ENCODE measurements at places on chromosomes 13 and 19. TPM values are rescaled to one million over a fixed set of nuclear protein-coding genes. Genes with fewer than 3 reads are reported as not detected.
A peak's percentile ranks its signal among the peaks of the same experiment; 100 is the strongest.

GRCh38 chr19:31347828-31348392 is 1.3 kb downstream of the TSHZ3 start:
- peaks cover 4% of the 10 kb centered on the region for H3K4me1 ChIP-seq
- H3K27me3 ChIP-seq: no peaks in the 10 kb centered on the region
- no peaks in the 10 kb centered on the region for H3K36me3 ChIP-seq
- DNase-seq: peak; percentile 66

- no peak overlapping the region for H3K4me3 ChIP-seq
- H3K27me3 ChIP-seq: no peaks in the 10 kb centered on the region
- no peaks in the 10 kb centered on the region for H3K4me1 ChIP-seq
Observed at GRCh38 chr19:4684312-4685095, 14.4 kb upstream of the MYDGF start.

- peaks cover 8% of the 10 kb centered on the region for H3K4me1 ChIP-seq
- H3K4me3 ChIP-seq: no peak overlapping the region
- no peak overlapping the region for H3K27ac ChIP-seq
- H3K27me3 ChIP-seq: no peaks in the 10 kb centered on the region
- no peaks in the 10 kb centered on the region for H3K36me3 ChIP-seq
Observed at GRCh38 chr19:17475541-17476115, 5.3 kb downstream of the SLC27A1 start.

- no peaks in the 10 kb centered on the region for H3K27me3 ChIP-seq
- H3K4me3 ChIP-seq: no peak overlapping the region
- DNase-seq: no peak
- H3K4me1 ChIP-seq: no peaks in the 10 kb centered on the region
Observed at GRCh38 chr19:3617463-3617862, 9.1 kb downstream of the CACTIN start.

DNA sequence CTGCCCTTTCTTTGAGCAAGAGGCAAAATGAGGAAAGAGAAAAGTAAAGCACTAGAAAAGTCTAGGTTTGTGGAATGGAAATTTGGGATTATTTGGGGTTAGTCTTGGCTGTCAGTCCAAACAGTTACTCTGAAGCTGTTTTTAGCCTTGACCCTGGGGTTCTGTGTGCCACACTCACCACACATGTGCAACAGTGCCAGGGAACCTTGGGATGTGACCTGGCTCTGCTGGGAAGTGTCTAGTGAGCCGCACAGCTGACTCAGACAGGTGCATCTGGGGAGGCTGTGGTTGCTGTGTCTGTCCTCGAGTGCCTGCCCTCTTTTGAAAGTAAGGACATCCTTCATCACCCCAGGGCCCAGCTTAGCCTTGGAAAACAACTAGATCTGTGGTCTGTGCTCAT is 15.8 kb downstream of the MICOS13 start:
- H3K27me3 ChIP-seq: no peaks in the 10 kb centered on the region
- peaks cover 33% of the 10 kb centered on the region for H3K36me3 ChIP-seq
- no peak overlapping the region for H3K4me3 ChIP-seq
- peaks cover 3% of the 10 kb centered on the region for H3K4me1 ChIP-seq
- no peak for DNase-seq

DNA sequence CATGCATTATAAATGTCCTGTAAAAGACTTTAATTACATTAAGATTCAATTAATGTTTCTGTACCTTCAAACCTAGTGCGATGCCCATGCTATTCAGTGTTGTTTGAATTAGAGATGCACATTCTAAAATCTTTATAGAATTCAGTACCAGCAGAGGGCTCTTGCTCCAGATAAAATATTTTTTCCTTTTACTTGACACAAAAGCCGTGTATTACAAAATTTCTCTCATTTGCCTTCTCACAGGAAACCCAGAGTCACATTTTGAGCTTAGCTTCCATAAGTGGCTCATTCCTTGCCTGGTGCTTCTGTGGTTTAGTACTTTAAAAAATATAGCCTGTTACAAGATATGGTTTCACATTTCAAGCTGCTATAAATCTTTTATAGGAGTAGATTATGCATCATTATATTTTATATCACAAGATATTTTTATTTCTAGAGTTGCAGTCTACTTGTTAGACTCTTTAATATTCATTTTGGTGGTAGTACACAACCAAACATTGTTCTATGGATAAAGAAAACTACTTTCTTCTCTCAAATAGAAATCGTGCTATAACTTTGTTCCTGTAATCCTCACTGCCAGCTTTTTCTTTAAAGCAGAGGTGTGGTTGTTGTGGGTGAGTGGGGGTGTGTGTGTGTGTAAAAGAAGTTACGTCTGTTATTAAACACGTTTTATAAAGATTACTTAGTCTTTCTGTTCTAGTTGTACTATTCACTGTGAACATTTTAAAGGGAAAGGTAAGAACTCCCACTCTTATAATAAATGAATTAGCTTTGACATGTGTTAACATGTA is 101.4 kb downstream of the RNF17 start:
- no peaks in the 10 kb centered on the region for H3K27me3 ChIP-seq
- no peak overlapping the region for H3K27ac ChIP-seq
- DNase-seq: no peak
- no peak overlapping the region for H3K4me3 ChIP-seq

DNA sequence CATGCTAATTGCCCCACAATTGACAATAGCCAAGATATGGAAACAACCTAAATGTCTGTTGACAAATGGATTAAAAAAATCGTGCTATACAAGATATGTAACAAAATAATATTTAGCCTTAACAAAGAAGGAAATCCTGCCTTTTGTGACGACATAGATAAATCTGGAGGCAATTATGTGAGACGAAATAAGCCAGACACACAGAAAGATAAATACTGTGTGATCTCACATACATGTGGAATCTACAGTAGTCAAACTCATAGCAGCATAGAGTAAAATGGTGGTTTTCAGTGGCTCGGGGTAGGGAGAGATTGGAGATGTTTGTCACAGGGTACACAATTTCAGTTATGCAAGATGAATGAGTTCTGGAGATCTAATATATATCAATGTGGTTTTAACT is 895.8 kb downstream of the SLITRK6 start:
- no peaks in the 10 kb centered on the region for H3K36me3 ChIP-seq
- no peaks in the 10 kb centered on the region for H3K4me1 ChIP-seq
- H3K27ac ChIP-seq: no peak overlapping the region
- DNase-seq: no peak

GRCh38 chr19:55279340-55279739 is 570 bp downstream of the HSPBP1 start:
- no peak for DNase-seq
- peak overlapping the region; percentile 96 for H3K4me3 ChIP-seq
- H3K36me3 ChIP-seq: peaks cover 2% of the 10 kb centered on the region
- peaks cover 3% of the 10 kb centered on the region for H3K4me1 ChIP-seq
- H3K27ac ChIP-seq: peak overlapping the region; percentile 94
- H3K27me3 ChIP-seq: no peaks in the 10 kb centered on the region

DNA sequence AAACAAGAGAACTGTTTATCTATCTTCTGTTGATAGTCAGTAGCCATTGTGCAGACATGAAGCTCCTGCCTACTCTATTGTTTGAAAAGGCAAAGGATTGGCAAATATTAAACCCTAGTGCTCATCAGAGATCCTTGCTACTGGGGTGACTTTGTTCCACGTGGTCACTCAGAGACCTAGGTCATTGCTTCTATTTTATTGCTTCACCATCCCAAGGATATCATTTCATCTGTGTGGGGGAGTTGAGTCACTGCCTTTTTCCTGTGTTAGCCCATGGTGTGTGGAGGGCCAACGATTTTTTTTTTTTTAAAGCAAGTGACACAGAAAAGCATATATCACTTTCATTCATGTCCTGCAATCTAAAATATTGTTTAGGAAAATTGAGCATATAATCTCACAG is 254.1 kb upstream of the RXFP2 start:
- H3K4me1 ChIP-seq: no peaks in the 10 kb centered on the region
- DNase-seq: no peak
- H3K27me3 ChIP-seq: no peaks in the 10 kb centered on the region
- no peak overlapping the region for H3K27ac ChIP-seq
- no peaks in the 10 kb centered on the region for H3K36me3 ChIP-seq

DNA sequence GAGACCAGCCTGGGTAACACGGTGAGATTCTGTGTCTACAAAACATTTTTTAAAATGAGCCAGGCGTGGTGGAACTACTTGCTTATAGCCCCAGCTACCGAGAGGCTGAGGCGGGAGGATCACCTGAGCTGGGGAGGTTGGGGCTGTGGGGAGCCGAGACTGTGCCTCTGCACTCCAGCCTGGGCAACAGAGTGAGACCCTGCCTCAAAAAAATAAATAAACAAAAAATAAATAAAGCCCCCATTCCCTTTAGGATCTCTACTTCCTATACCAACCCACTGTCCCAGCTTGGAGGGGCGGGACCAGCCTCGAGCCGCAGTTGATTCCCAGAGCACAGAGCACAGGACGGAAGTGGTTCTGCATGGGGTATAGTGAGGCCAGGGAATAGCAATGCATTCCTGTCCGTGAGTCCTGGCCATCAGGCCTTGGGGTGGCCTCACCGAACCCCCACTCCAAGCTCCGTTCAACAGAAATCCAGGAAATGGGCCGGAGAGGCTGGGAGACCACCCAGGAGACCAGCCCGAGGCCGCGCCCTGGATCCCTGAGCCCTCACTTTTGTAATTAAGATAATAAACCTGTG is 4.9 kb upstream of the PTBP1 start:
- H3K27ac ChIP-seq: no peak overlapping the region
- H3K4me1 ChIP-seq: peaks cover 10% of the 10 kb centered on the region
- no peak for DNase-seq
- no peak overlapping the region for H3K4me3 ChIP-seq

- peaks cover 5% of the 10 kb centered on the region for H3K4me1 ChIP-seq
- no peak overlapping the region for H3K27ac ChIP-seq
- H3K4me3 ChIP-seq: no peak overlapping the region
- H3K27me3 ChIP-seq: no peaks in the 10 kb centered on the region
- DNase-seq: peak; percentile 100
Observed at GRCh38 chr19:40831502-40832430, 18.5 kb downstream of the CYP2A6 start.

DNA sequence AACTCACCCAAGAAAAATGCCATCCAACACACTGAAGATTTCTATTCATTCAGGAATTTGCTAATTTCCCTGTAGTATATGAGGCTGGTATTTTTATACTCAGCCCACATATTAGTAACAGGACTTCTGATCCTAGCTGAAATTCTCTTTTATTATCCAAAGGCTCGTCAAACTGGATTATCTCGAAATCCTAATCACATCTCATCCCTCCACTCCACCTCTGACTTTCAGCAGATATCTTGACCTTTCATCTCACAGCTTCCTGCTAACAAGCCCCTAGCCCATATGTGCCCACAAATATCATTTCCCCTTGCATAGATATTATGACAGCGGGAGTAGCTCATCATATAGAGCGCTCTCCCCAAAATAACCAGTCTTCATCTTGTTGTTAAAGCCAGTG is 279.7 kb downstream of the FGF14 start:
- no peaks in the 10 kb centered on the region for H3K27me3 ChIP-seq
- no peak for DNase-seq
- no peaks in the 10 kb centered on the region for H3K36me3 ChIP-seq
- H3K4me3 ChIP-seq: no peak overlapping the region

DNA sequence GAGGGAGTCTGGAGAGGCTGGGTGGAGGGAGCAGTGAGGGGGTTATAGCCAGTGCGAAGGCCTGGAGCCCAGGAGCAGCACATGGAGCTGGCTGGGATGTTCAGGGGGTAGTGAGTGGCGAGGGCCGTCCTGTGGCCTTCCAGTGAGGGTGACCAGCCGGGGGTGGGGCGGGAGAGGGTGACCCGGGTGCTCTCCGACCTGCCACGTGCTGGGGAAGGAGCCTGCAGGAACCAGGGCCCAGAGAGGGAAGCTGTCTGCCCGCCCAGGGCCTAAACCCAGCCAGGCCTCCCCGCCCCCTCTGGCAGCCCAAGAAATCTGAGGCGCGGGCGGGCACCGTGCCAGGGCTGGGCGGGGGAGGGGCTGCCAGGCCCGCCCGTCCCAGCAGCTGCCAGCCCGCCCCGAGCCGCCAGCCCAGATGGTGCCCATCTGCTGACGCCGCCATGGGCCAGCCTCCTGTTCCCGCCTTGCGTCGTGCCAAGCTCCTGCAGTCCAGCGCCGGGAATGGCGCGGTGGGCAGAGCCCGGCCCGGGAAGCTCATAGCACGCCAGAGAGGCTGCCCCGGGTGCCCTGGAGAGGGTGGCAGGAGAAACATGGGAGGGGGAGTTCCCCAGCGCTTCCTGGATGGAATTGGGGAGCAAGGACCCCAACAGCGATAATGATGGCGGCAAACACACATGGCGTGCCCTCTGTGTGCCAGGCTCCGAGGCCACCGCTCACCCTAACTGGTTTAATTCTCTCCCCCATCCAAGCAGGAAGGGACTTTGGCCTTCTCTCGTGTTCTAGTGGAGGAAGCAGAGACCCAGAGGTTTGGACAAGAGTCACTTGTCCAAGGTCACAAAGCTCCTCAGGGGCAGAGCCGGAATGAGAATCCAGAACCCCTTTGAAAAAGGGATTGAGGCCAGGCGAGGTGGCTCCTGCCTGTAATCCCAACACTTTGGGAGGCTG is 21.5 kb downstream of the NFIC start:
- no peaks in the 10 kb centered on the region for H3K27me3 ChIP-seq
- H3K27ac ChIP-seq: peak overlapping the region; percentile 79
- H3K4me3 ChIP-seq: no peak overlapping the region
- H3K4me1 ChIP-seq: peaks cover 36% of the 10 kb centered on the region

- no peak overlapping the region for H3K4me3 ChIP-seq
- no peaks in the 10 kb centered on the region for H3K4me1 ChIP-seq
- DNase-seq: no peak
- H3K36me3 ChIP-seq: no peaks in the 10 kb centered on the region
- no peaks in the 10 kb centered on the region for H3K27me3 ChIP-seq
Observed at GRCh38 chr19:30330266-30330665, 41.9 kb upstream of the ZNF536 start.

DNA sequence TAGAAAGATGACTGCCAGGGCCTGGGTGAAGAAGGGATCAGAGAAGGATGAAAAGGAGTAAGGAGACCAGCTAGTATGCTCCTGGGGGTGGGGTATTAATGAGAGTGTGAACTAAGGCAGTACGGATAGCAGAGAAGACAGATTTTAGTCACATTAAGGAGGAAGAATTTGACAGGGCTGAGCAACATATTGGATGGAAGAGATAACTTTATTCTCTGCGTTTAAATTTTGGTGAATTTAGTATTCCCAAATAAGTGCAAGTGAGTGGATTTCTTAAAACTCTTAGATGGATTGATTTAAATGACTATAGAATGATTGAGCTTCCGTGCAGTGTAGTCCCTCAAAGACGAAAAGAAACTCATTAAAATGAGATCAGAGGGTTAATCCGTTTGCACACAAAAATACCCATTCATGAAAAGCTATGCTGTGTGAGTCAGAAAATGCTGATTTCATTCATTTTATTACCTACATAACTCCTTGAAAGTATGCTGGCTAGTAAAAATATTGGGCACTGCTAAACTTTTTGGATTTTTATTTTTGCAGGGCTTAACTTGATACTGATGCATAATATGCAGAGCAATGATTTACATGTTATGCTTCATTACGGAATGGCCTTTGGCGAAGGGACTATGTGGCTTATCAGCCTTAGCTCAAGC is 54.1 kb downstream of the WDFY2 start:
- H3K27me3 ChIP-seq: no peaks in the 10 kb centered on the region
- H3K36me3 ChIP-seq: no peaks in the 10 kb centered on the region
- H3K27ac ChIP-seq: no peak overlapping the region
- no peak overlapping the region for H3K4me3 ChIP-seq

GRCh38 chr13:24459726-24460125 is 52.9 kb downstream of the PARP4 start:
- no peaks in the 10 kb centered on the region for H3K27me3 ChIP-seq
- H3K36me3 ChIP-seq: peaks cover 4% of the 10 kb centered on the region

GRCh38 chr13:102911336-102911735 is 65.5 kb downstream of the ERCC5 start:
- no peak overlapping the region for H3K4me3 ChIP-seq

The NALCN gene
- total RNA-seq: 1.5 TPM

The CLDND2 gene
- not detected for total RNA-seq

The CD177 gene
- total RNA-seq: 0.33 TPM

The GARIN5A gene
- total RNA-seq: 0.66 TPM

The CEACAM21 gene
- total RNA-seq: not detected

The FBXO46 gene
- 3.1 TPM for total RNA-seq

Measured in fibroblast of lung (primary cell).